ENCODE measurements at places on chromosomes 6 and 20. TPM values are rescaled to one million over a fixed set of nuclear protein-coding genes. Genes with fewer than 3 reads are reported as not detected.

The TOX2 gene
- 3.7 TPM for polyA plus RNA-seq

The CLVS2 gene
- polyA plus RNA-seq = 0.33 TPM

The SIRT5 gene
- polyA plus RNA-seq = 24.4 TPM

The FNDC1 gene
- 6.3 TPM for polyA plus RNA-seq
